ENCODE measurements at places on chromosomes 1 and 21.

DNA sequence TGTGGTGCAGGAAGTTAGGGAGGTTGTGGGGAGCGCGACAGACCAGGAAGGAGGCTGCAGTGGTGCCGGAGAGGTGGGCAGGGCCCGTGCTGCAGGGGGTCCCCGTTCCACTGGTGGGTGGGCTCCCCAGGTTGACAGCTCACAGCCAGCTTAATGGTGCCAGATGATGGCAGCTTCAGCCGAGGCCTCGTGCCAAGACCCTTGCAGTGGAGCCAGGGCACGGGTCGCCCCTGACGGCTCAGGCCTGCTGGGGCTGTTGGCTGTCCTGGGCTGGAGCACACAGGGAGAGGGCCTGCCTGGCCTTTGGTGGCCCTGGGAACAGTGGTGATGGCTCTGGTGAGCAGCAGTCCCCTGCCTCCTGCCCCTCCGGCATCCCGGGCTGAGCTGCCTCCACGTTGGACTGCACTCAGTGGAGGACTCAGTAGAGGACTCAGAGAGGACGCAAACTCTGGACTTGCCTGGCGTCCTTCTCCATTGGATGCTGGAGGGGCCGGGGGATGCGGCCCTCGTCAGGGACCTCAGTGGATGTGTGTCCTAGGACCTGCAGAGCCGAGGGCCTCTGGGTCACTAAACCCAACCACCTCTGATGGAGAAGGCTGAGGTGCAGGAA, 46.8 kb upstream of the CCDC27 start:
- no peak for DNase-seq

DNA sequence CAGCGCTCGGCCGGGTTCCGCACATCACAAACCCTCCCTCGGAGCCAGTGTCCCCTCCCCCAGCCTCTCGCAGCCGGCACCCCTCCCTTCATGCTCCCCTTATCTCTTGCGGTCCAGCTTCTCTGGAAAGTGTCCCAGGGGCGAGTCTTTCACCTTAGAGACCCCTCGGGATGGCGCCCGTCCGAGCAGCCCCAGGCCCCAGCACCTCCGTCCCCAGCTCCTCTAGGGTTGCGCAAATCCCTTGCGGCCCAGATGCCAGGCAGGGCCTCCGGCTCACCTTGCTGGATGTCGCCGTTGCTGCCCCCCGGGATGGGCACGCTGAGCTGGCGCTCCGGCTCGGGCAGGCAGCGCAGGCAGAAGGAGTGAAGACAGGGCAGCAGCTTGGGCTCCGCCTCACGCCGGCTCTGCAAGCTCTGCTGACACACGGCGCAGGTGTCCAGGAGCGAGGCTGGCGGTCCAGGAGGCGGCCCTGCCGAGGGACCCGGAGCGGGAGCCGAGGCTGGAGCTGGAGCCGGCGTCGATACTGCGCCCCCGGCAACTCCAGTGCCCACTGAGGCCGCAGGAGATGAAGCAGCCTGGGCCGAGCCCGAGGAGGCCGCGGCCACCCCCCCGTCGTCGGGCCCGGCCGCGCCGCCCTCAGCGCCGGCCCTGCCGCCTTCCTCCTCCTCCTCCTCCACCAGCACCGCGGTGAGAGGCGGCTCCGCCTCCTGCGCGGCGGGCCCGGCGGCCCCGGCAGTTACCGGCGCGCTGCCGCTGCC, 550 bp downstream of the TRIM33 start:
- peak; percentile 39 for DNase-seq

GRCh38 chr1:244836135-244836521, 670 bp downstream of the COX20 start:
- no peak for DNase-seq

- no peak for DNase-seq
Observed at GRCh38 chr1:40256401-40257084, 1.5 kb upstream of the ZMPSTE24 start.

- no peak for DNase-seq
Observed at GRCh38 chr21:39625211-39625895, 12.6 kb downstream of the B3GALT5 start.

DNA sequence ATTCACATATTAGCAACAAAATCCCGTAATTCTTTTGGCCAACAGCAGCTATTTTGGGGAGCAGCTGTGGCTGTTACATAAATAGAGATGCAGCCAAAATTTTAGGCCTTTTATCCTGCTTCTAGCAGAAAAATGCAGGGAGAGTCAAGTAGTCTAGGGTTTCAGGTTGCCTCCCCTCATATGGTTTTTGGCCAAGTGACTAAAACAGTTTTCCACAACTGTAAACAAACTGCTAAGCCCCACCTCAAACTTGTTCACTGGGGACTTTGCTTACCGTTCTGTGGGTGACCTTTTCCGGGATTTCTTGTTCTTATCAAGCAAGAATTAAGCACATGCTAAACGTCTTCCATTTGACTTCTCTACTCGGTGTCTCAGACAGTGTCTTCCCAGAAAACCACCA, 133.4 kb downstream of the EDEM3 start:
- no peak for DNase-seq

DNA sequence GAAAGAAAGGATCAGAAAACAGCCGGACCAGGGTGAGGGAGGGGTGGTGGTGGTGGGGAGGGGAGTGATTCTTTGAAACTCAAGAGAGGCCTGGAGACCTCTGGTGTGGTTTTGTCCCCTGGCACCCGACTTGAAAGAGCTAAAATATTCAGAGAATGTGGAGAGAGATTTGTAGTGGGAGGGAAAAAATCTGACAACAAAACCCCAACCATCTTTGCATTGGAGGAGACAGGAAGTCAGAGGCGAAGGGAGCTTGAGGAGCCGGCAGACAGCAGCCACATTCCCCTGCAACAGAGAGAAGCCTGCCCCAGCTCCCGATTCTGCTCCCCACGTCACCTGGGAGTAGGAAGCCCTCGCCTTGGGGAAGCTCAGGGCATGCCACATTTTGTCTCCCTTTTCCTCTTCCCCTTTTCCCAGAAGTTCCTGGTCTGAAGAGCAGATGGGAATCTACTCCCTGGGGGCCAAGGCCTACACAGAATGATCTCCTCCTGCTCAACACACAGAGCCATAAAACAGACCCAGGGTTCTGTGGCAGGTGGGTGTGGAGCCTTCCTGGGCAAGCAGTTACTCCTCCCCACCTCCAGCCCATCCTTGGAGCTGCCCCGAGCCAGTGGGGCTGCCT, 84.9 kb downstream of the ITPKB start:
- no peak for DNase-seq

GRCh38 chr21:34881839-34882371, 167.2 kb downstream of the RUNX1 start:
- DNase-seq = no peak

DNA sequence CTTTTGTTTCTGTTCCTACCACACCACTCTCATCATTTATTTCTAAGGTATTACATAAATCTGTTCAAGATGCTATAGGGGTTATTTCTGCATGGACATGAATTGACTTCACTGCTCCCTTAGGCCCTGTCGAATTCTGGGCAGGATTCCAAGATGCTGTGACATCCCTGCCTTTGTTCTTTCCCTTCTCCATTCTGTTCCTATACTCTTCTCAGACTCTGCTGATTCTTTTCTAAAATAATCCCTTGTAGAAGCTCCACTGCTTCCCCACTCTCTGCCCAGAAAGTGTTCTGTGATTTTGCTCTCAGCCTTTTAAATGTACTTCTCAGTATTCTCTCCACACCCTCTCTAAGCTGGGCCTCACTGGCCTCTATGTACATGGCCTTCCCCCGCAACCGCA, 99.2 kb downstream of the PHTF1 start:
- DNase-seq = no peak

DNA sequence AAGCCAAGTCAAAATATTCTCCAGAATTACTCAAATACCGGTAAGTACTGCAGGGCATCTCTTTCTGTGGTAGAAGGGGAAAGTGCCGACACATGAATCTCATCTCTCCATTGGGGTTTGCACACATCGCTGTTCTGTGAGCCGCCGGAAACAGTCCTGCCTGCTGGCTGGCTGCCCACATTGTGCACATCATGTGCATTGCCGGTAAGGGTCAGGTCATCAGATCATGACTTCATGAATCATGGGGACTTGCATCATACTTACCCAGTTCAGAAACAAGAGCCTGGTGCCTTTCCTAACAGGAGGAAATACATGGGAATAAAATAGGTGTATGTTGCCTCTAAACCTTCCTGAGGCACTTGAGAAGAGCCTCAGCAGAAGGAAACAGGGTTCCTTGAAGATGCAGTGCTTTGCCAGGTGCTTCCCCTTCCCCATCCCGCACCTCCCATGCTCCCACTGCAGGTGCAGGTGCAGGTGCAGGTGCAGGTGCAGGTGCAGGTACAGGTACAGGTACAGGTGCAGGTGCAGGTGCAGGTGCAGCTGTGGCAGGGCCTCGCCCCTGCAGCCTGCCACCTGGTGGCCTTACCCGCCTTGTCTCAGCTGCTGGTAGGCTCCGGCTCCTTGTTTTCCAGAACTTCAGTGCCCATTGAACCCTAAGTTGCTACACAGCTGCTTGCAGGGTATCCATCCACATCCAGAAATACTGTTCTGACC, 26.5 kb downstream of the GPR137B start:
- peak; percentile 31 for DNase-seq

DNA sequence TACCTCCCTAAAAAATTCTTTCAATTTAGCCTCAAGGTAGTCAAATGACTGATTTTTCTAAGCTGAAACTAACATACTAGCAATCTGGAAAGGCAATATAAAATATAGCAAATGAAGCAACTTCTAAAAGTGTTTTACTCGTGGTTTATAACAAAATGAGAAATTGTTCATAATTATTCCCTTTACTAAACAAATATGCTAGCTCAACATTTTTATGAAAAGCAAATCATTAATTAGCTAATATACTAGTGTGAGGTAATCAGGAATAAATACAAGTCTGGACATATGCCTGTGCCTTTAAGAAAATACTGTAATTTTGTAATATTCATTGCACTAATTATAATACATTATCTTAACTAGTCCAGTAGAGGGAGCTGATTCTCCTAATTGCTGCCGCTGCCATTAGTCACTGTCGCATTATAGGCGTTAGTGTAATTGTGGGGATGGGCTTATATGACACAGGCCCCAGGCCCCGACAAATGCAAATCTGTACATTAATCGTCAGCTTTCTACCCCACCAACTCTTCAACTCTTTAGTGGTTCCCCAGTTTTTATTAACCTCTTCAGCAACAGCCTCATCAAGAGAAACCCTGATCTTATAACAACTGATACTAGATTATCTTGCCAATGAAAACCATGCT, 160.9 kb downstream of the GABPA start:
- no peak for DNase-seq

DNA sequence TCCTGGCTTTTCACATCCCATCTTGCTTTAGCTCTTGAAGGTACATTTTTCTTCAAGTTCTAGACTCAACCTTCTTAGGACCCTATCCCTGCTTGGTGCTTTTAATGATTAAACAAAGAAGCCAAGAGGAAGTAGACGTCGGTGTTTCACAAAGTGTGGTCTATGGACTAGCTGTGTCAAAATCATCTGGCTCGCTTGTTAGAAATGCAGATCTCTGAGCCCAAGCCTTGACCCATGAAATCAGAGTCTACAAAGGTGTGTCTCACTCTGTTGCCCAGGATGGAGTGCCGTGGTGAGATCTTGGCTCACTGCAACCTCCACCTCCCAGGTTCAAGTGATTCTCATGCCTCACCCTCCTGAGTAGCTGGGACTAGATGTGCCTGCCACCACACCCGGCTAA, 295.5 kb upstream of the KAZN start:
- DNase-seq = no peak

- DNase-seq = no peak
Observed at GRCh38 chr21:32562426-32562825, 22.9 kb downstream of the TCP10L start.

- no peak for DNase-seq
Observed at GRCh38 chr1:46646331-46646730, 21.8 kb downstream of the ATPAF1 start.

DNA sequence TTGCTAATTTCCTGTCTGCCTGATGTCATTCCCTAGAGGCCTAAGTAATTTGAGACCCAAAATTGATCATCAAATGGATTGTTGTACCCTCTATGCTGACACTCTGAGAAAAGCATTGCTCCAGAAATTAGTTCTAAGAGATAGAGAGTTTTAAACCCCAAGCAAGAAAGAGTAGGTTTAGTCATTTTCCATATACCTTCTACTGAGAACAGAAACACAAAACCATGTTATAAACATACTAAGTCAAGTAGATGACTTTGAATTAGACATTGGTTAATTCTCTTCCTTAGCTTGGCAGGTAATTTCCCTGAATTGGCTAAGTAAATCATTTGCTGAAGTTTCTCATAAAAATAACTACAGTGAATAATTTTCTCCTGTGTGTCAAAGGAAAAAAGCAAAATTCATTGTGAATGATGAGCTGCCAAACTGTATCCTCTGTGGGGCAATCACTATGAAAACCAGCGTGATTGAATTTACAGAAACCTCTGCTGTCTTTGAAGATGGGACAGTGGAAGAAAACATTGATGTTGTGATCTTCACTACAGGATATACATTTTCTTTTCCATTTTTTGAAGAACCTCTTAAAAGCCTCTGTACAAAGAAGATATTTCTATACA, 20.1 kb downstream of the FMO4 start:
- no peak for DNase-seq

- no peak for DNase-seq
Observed at GRCh38 chr1:162204129-162204822, 134.8 kb downstream of the NOS1AP start.

- no peak for DNase-seq
Observed at GRCh38 chr1:5973771-5974170, 18.5 kb downstream of the NPHP4 start.

GRCh38 chr1:27402349-27402754, 9.9 kb downstream of the GPR3 start:
- peak; percentile 32 for DNase-seq

- no peak for DNase-seq
Observed at GRCh38 chr1:27566462-27567145, 37.3 kb downstream of the AHDC1 start.

GRCh38 chr1:85850238-85850637, 142.0 kb upstream of the ZNHIT6 start:
- no peak for DNase-seq

GRCh38 chr1:99964806-99965205, 5.0 kb upstream of the SLC35A3 start:
- DNase-seq = no peak

GRCh38 chr1:221855156-221855555, 113.3 kb upstream of the DUSP10 start:
- DNase-seq = no peak

DNA sequence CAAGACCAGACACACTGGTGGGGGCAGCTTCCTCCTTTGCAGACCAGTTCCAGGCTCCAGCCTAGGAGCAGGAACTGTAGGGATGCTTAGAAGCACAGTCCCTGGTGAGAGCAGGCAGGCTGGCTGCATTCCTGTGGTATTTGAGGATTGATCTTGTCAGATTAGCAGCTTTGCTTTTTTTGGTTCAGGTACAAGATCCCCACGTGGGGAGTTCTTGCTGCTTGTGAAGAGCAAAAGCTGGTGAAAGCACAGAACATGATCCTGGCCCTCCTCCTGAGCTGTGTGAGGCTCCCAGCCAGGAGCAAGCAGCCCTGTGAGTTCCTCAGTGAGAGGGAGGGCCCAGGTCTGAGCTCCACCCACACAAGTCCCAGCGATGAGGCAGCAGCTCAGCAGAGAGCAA, 75.3 kb upstream of the ARTN start:
- no peak for DNase-seq

GRCh38 chr1:19708567-19709110, 44.0 kb downstream of the HTR6 start:
- DNase-seq = no peak

- DNase-seq = no peak
Observed at GRCh38 chr1:207854001-207854400, 56.9 kb downstream of the CD34 start.
